ENCODE measurements at places on chromosomes 16 and 17.

GRCh38 chr16:10871157-10871991 lies 5.6 kb upstream of the CIITA start:
- DNase-seq: peak; percentile 45

- DNase-seq: no peak
Observed at GRCh38 chr17:38943607-38944006, 18.2 kb downstream of the LASP1NB start.

DNA sequence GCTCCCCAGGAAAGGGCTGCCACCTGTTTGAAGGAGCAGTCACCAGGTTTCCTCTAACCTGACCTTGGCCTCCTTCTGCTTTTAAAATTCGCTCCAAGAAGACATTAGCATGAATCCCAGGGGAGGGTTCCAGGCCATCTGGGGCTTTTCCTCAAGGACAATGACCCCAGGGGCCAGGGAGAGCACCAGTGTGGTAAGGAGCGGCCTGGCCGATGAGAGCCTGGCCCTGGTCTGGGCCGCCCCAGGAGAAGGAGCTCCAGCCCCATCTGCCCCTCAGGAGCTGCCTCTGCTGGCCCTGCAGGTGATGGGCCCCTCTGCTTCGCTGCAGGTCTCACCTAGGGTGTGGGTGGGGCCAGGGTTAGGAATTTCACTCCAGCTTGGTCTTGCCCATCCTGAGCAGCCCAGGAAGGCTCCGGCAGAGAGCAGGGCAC lies 209.2 kb upstream of the TNRC6C start:
- no peak for DNase-seq

DNA sequence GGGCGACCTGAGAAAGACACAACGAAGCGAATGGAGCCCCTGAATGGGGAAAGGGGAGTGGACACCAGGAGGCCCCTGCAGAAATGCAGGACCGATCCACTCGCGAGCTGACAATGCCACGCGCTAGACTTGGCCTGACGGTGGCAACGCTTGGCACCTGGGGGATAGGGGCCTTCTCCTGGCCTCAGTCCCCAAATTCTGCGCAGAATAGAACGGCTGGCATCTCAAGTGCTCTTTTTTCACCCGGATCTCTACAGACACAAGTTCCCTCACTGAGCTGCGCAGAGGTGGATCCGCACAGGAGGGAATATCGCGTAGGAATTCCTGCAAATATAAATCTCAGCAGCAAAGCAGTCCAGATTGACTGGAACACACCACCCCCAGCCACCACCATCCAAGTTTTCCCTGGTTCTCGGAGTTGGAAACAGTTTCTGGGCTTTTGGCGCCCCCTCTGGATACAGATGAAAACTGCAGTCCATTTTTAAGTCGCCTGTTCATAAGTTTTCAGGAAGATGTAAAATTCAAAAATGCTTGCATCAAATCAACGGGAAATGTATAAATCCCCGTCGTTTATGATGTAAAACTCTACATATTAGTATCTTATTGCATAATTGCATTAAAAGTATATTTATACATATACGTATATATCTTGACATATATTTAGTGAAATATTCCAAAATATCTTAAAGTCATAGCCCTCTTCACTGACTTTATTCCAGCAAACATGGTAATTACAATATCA lies 2.3 kb upstream of the SOX9 start:
- peak; percentile 77 for DNase-seq

GRCh38 chr17:57277923-57278604 lies 21.7 kb downstream of the MSI2 start:
- no peak for DNase-seq

- DNase-seq: no peak
Observed at GRCh38 chr16:62711797-62712196, 675.6 kb upstream of the CDH8 start.

- no peak for DNase-seq
Observed at GRCh38 chr17:76272541-76273444, 7.6 kb downstream of the UBALD2 start.

DNA sequence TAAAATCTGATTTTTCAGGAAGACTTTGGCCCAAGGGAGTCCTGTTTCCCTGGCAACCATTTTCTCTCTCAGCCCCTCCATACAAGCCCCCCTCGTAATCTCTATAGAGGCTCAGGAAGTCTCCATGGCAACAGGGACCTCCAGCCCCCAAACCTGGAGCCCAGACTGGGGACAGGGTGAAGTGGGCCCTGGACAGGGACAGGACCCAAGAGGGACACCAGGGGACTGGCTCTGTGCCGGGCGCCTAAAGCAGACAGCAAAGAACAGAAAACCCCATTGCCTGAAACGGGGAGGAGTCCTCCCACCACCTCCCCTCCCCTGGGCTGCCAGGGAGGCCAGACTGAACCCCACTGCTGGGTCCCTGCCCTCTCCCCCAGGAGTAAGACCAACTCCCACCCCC lies 40.6 kb downstream of the CPNE2 start:
- no peak for DNase-seq

DNA sequence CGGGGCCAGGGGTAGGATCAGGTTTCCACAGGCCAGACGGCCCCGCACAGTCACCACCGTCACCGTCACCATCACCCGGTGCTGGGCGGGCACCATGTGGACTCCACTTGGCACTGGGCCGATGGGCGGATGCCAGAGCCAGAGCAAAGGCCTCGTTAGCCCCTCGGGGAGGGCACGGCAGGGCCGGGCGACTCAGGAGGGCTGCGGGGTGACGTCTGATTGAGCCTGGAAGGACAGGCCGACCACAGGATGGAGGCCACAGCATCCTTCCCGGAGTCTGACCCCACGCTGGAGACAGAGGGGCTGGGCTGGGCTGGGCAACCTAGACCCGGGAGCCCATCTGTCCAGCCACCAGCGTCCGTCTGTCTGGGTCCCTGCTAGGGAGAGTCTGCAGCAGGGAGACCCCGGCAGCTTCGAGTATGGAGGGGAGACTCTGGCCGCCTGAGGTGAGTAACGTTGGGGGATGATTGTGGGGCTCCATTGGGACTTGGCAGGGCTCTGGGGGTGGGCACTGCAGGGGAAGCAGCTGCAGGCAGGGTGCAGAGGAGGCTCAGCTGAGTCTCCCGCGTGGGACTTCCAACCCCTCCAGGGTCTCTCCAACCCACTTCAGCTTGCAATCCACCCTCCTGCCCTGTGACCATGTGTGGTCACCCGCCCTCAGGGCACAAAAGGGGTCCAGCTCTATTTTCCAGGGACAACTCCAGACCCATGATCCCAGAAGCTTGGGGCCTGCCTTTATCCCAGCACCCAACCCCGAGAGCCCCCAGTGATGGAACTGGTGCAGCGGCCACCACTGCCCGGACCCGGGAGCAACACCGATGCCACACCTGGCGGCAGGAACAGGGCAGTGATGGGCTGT lies 22.6 kb downstream of the SLC25A10 start:
- DNase-seq: no peak

- no peak for DNase-seq
Observed at GRCh38 chr16:28580726-28581315, 16.0 kb downstream of the SULT1A2 start.

DNA sequence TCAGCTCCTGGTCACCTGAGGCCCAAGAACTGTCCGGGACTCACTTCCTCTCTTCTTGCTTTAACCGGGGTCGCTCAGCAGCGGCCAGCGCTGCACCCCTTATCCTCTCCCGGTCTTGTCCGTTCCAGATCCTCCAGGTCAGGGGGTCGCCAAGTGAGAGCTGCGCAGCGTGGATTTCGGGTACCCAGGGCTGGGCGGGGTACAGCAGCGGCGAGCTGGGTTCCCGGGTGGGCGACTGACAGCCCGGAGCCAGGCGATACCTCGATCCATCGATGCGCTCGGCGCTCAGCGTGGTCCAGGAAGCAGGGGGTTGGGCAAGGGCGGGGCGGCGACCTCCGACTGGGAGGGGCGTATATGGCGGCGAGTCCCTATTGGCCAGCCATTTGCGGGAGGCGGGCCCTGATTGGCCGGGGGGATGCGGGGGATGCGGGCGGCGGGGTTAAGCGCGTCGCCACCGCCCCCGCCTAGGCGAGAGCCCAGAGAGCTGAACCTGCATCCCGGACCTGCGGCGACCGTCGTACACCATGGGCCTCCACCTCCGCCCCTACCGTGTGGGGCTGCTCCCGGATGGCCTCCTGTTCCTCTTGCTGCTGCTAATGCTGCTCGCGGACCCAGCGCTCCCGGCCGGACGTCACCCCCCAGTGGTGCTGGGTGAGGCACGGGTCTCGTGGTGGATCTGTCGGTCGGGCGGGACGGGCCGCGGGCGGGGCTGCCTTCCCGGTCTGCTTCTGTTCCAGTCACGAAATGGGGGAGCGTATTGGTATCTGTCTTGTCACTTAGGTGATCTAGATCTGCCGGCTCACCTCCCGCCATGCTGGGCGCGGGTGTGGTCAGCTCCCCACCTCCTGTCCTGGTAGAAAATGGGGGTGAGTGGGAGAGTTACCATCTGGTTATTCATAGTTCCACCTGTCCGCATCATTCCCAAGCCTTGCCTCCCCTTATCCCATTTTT lies at the start of gene PLA2G15:
Gene PLA2G15, plus strand, starts transcription at position 471 of the 951 bp plus-strand sequence. Its CDS starts 54 bp downstream, at position 525.
- DNase-seq: peak; percentile 88

GRCh38 chr16:87263418-87264052 lies 53.7 kb downstream of the C16orf95 start:
- DNase-seq: no peak
